ENCODE measurements at places on chromosomes 2 and 18. TPM values are rescaled to one million over a fixed set of nuclear protein-coding genes. Genes with fewer than 3 reads are reported as not detected.

EIPR1 gene
- total RNA-seq, result 30.1 TPM

LONRF2 gene
- total RNA-seq, result not detected

TBR1 gene
- total RNA-seq, result not detected

PTPRM gene
- total RNA-seq, result 27.7 TPM

PROKR1 gene
- total RNA-seq, result under 0.01 TPM

SFTPB gene
- not detected for total RNA-seq

ONECUT2 gene
- under 0.01 TPM for total RNA-seq

INPP4A gene
- 21.9 TPM for total RNA-seq

TCF23 gene
- not detected for total RNA-seq

ASIC4 gene
- not detected for total RNA-seq

SCYGR1 gene
- total RNA-seq, result not detected

CENPA gene
- total RNA-seq, result 0.07 TPM

CNDP1 gene
- total RNA-seq, result not detected

TMEM163 gene
- not detected for total RNA-seq

SAG gene
- total RNA-seq, result not detected
